ENCODE measurements at places on chromosomes 6 and 20. TPM values are rescaled to one million over a fixed set of nuclear protein-coding genes. Genes with fewer than 3 reads are reported as not detected.

The TRIM15 gene
- total RNA-seq = 2.2 TPM

The CST2 gene
- total RNA-seq = not detected

The MEI4 gene
- 0.42 TPM for total RNA-seq

The HFE gene
- total RNA-seq = 12.7 TPM

The RAET1G gene
- total RNA-seq = not detected

The CCN2 gene
- 7.3 TPM for total RNA-seq

The SLPI gene
- 1.9 TPM for total RNA-seq

The BTN3A1 gene
- 6.1 TPM for total RNA-seq

The PTPRK gene
- 61.2 TPM for total RNA-seq

The SLC44A4 gene
- 0.17 TPM for total RNA-seq

The MAPK14 gene
- total RNA-seq = 82.7 TPM

The MTFR2 gene
- 0.08 TPM for total RNA-seq

The SMOC2 gene
- total RNA-seq = 1.8 TPM

The SLC4A11 gene
- total RNA-seq = 0.05 TPM

The ZNF334 gene
- total RNA-seq = 1.4 TPM

The GCNT2 gene
- 2.8 TPM for total RNA-seq

The NAPB gene
- total RNA-seq = 6.1 TPM

The CTCFL gene
- total RNA-seq = 0.08 TPM

The STAU1 gene
- total RNA-seq = 59.4 TPM

The CFAP206 gene
- 0.42 TPM for total RNA-seq

The STX7 gene
- total RNA-seq = 16.2 TPM

The NELFE gene
- 11.1 TPM for total RNA-seq

The MLN gene
- total RNA-seq = not detected

The YWHAB gene
- 42.4 TPM for total RNA-seq

The NOTCH4 gene
- 15.1 TPM for total RNA-seq

The C6orf15 gene
- not detected for total RNA-seq

The IMPG1 gene
- not detected for total RNA-seq

The UBE2C gene
- 27.6 TPM for total RNA-seq

The TAAR9 gene
- not detected for total RNA-seq

The HLA-DPA1 gene
- 31.2 TPM for total RNA-seq

The DACT2 gene
- 0.42 TPM for total RNA-seq

The TULP1 gene
- total RNA-seq = not detected

The KIF25 gene
- not detected for total RNA-seq

The SPTLC3 gene
- total RNA-seq = 40.9 TPM

The LTA gene
- total RNA-seq = not detected

The FAM209B gene
- total RNA-seq = not detected
